ENCODE measurements at places on chromosomes 7 and 10. TPM values are rescaled to one million over a fixed set of nuclear protein-coding genes. Genes with fewer than 3 reads are reported as not detected.

The TCERG1L gene
- not detected for total RNA-seq

The SORCS1 gene
- total RNA-seq: not detected

The PON1 gene
- not detected for total RNA-seq

The LRIT2 gene
- total RNA-seq: not detected

The HTR7 gene
- total RNA-seq: not detected

The C10orf53 gene
- not detected for total RNA-seq

The RBP3 gene
- total RNA-seq: not detected

The LAMB1 gene
- total RNA-seq: 240 TPM
